ENCODE measurements at places on chromosomes 5 and 9.

- DNase-seq = no peak
These were observed 560.1 kb downstream of the PDE4D start for GRCh38 chr5:59333416-59333815.

DNA sequence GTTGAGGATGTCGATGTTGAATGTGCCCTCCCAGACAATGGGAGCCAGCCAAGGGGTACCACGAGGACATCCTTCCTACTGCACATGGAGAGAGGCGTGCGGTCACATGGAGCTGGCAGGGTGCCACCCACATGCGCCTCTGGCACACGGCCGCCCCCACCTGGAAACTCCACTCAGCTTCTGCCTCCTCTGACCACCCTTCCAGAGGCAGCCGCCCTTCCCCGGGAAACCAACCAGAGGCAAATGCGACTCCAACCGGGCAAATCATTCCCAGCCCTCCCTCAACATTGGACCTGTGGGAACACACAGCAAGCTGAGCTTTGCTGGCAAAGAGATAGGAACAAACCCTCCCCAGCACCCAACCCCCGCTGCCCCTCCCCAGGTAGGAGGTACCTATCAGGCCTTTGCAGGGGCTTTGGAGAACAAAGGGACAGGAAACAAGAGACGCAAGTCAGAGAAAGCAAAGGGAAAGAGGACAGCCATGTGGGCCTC, 17.5 kb downstream of the ABO start:
- DNase-seq = no peak

- peak; percentile 41 for DNase-seq
These were observed 887 bp upstream of the MAP3K1 start for GRCh38 chr5:56814361-56814962.

DNA sequence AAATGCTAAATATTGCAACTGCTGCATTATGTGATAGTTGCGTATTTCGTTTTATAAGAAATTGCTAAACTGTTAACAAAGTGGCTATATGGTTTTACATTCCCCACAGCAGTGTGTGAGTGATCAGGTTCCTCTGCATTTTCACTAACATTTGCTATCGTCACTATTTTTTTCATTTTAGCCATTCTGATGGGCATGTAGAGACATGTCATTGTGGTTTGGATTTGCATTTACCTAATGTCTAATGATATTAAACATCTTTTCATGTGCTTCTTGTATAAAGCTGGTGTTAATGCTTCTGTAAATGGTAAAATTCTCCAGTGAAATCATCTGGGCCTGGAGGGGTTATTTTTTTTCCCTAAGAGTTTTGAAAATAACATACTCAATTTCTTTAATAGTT, 61.6 kb downstream of the ERCC6L2 start:
- DNase-seq = no peak

DNA sequence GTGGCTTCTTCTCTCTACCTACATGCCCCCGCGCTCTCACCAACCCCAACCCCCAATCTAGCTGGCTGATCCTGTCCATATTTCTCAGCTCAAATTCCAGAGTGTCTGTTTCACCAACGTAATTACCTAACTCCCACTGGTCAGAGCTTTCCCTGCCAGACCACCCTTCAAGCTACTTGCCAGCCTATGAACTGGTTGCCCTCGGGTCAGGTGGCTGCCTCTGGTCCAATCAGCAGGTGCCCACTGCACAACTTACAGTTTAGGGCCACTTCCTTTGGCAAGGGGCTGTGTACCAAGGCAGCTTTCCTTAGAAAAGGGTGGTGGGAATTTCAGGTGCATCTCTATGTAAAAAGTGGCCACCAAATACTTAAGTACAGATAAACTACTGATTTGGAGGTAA, 92.2 kb upstream of the SLC30A5 start:
- DNase-seq = no peak

- no peak for DNase-seq
These were observed 243.0 kb upstream of the SLC24A2 start for GRCh38 chr9:20031836-20032235.

DNA sequence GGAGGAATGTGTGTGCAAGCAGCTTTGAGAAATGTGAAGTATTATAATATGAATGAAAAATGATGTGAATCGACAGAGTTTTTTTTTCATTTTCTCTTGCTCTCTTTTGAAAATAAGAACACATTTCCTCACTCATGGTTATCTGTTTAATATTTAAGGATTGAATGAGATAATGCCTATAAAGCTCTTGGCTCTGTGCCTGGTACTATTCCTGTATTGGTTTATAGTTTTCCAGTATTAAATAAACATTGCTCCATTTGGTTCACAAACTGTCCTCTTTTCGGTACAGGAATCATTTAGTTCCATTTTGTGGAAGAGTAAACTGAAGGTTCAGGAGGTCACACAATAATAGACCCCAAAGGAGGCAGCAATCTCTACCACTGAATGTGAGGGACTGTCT, 1185.5 kb upstream of the WWC1 start:
- DNase-seq = no peak

DNA sequence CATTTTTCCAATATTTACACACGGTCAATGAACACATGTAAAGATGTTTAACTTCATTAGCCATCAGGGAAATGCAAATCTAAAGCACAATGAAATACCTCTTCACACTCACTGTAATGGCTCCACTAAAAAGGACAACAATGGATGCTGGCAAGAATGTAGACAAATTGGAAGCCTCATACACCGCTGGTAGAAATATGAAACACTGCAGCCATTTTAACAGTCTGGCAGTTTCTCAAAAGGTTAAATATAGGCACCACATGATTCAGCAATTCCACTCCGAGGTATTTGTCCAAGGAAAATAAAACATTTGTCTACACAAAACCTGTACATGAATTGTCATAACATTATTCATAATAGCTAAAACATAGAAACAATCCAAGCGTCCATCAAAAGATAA, 20.0 kb downstream of the RNF145 start:
- no peak for DNase-seq

DNA sequence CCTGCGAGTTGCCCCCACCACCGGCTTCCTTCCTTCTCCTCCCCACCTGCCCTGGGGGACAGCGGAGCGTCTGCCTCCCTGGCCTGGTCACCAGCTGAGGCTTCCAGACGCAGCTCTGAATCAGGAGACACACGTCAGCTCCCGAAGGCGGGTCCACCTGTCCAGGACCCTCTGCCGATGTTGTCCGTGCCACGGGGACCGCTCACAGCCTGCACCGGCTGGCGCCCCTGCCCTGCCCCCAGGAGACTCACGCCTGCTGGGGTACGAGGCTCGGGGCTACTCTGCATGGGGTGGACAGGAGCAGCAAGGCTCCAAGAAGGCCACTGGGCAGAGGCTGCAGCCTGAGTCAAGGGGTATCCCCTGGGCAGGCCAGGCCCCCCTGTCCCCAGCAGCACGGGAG, 1.9 kb upstream of the CCDC187 start:
- no peak for DNase-seq

- DNase-seq = no peak
These were observed 3.2 kb upstream of the CDHR2 start for GRCh38 chr5:176545737-176546509.

- no peak for DNase-seq
These were observed 169.7 kb downstream of the NFIB start for GRCh38 chr9:14144215-14144614.

- DNase-seq = no peak
These were observed 164.5 kb downstream of the COL23A1 start for GRCh38 chr5:178425621-178426068.

- DNase-seq = no peak
These were observed 5.7 kb upstream of the C5orf15 start for GRCh38 chr5:133974142-133974541.

- DNase-seq = no peak
These were observed 90.6 kb downstream of the LMX1B start for GRCh38 chr9:126704157-126704891.

- peak; percentile 29 for DNase-seq
These were observed 58.8 kb downstream of the MTRR start for GRCh38 chr5:7927466-7928375.

DNA sequence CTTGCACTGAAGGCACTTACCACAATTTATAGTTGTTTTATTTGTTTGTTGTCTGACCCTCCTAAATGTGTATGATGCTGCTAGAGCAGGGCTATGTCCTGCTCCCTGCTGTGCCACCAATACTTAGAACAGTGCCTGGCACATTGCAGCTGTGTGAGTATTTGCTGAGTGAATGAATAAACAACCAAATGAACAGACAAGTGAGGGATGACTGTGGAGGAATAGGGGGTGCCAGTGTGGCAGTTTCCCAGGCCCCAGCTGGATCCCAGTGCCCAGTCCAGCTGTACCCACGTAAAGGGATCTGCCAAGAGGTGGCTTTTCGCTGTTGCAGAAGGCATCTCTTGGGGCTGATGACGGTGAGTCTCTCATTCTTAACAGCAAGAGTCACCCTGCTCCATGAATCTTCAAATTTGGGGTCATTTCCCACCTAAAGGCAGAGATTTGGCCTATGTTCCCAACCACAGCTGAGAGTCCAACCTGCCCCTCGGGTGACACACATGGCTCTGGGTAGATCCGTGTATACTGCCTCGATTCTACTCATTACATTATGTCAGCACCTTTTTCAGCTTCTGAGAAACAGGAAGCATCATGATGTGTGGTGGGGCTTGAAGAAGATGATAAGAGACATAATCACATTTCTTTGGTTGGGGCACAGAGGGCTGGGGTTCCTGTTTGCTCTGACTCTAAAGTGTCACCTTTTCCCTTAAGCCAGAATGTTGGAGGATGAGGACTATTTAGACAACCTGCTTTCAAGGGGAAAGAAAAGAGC, 14.3 kb downstream of the IL5 start:
- DNase-seq = peak; percentile 16

- no peak for DNase-seq
These were observed 27.5 kb upstream of the HAND1 start for GRCh38 chr5:154505567-154505966.

DNA sequence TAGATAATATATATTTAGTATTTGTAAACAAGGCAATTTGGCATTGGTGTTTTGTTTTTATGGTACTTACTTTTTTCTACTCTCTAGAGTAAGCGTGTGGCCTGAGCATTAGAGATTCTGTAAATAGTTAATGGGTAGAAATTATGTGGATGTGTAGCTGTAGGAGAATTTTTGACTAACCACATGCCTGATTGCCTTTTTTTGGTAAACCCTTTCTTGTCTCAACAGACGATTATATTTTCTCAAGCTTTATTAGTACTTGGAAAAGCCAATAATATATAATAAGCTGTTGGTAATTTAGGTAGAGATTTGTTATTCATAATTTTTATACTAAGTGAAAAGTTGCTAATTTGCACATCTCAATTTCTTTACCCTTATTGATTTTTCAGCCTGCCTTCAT, 76.8 kb downstream of the FCHO2 start:
- DNase-seq = no peak

DNA sequence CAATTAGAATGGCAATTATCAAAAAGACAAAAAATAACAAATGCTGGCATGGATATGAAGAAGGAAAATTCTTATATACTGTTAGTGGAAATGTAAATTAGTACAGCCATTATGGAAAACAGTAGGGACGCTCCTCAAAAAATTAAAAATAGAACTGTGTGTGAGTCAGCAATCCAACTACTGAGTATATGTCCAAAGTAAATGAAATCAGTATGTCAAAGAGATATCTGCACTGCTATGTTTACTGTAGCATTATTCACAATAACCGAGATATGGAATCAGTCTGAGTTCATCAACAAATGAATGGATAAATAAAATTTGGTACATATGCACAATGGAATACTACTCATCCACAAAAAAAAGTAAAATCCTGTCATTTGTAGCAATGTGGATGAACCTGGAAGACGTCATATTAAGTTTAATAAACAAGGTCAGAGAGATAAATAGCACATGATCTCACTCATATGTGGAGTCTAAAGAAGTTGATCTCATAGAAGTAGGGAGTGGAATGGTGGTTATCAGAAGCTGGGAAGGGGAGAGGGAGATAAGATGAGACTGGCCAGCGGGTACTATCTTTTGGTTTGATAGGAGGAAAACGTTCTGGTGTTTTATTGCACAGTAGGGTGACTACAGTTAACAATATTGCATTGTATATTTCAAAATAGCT, 16.6 kb upstream of the SHC3 start:
- DNase-seq = no peak

DNA sequence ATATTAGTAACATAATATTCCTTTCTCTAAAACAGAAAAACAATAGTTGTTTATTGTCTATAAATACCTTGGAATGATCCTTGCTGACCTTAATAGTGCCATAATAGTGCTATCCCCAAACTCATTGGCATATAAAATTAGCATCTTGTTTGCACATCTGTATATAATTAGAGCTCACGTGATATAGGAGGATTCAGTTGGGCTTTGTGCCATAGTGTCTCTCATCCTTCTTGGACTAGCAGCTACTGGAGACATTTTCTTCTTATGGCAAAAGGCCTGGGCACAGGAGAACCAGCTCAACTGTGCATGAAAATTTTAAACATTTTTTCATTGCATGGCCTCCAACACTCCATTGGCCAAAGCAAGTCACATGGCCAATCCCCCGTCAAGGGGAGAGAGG, 342.5 kb downstream of the SPATA31D1 start:
- DNase-seq = no peak

DNA sequence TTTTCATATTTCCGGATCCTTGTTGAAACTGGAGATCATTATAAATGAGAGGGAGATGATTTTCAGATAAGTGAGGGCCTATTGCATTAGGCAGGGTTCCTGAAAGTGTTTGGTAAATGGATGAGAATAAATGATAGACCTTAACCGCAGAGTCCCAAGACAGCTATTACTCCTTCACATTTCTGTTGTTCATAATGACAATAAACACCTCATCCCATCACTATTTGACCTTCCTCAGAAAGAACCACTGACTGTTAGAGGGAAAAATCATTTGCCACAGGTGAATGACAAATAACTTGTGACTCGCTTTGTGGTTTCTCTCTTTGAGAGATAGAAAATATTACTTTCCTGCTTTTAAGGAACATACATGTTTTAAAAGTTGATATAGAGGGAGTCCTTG, 47.3 kb upstream of the TRMT10B start:
- no peak for DNase-seq

DNA sequence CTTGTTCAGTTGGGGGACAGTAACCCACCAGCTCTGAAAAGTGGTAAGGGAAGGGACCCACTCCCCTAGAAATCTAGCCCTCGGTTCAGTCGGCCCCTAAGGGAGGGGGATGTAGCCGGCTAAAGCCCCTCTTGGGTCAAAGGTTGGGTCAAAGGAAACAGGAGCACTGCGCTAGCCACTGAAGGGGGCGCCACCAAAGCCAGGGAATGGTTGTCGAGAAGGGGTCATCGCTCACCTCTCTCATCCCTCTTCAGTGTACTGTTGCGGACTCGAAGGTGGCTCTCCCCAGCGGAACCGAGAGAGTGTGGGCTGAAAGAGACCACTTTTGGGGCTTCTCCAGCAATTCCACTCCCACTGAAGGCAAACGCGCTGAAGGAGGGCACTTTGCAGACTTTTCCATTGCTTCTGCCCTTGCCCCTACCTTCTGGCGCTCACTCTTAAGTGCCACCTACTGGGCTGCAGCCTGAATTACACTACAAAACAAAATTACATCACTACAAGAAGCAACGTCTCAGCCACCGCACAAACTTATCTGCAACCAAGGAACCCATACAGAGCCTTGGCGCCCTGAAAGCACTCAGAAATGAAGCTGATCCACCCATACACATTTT, 396.9 kb downstream of the PDE4D start:
- no peak for DNase-seq
